NCI-H1092 treated with DMSO at 0.1 percent for 48 hours (cell line): ENCODE measurements at places on chromosomes 12 and 14.

DNA sequence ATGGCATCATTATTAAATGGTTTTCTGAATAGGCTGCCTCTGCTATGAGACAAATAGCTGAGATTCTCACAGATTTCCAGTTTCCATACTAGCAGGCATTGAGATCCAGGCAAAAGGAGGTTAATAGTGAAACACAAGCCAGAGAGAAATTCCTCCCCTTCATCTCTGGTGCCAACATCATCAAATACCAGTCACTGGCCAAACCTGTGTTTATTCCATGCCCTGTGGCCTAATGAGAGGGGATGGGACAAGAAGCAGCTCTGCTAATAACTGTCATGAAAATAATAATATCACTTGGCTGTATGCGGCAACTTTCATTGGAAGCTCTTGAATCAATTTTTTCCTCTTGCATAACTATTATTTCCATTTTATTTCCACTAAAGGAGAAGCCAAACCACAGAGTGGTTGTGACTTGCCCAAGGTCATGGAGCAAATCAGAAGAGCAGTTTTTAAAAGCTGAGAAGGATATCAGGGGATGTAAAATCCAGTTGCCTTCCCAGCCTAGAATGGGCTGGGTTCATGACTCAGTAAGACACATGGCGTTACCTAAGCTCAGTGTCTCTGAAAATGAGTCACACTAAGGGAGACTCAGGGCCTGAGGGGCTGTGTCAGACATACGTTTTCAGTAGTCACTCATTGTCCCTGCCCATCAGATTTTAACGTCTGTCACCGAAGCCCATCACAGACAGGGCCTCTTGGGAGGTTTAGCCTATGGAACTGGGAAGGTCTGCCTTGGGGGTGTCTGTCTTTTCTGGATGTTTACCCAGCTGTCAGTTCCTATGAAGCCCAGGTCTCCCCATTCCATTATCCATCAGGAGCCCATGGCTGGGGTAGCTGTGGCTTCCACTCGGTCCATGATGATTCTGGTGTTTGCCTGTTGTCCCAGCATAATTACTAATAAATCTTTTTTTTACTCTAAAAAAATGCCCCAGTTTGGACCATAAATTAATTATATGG is 208.8 kb upstream of the EEA1 start:
- DNase-seq = no peak

GRCh38 chr14:55332654-55333570 is 61.7 kb downstream of the FBXO34 start:
- DNase-seq = no peak

- no peak for DNase-seq
Observed at GRCh38 chr14:35297706-35298105, 5.5 kb downstream of the PSMA6 start.

GRCh38 chr14:95620659-95621059 is 65.6 kb upstream of the TCL1B start:
- peak; percentile 47 for DNase-seq

GRCh38 chr12:29216266-29216665 is 67.2 kb downstream of the FAR2 start:
- DNase-seq = no peak

- no peak for DNase-seq
Observed at GRCh38 chr14:24093207-24093900, 757 bp upstream of the PCK2 start.

DNA sequence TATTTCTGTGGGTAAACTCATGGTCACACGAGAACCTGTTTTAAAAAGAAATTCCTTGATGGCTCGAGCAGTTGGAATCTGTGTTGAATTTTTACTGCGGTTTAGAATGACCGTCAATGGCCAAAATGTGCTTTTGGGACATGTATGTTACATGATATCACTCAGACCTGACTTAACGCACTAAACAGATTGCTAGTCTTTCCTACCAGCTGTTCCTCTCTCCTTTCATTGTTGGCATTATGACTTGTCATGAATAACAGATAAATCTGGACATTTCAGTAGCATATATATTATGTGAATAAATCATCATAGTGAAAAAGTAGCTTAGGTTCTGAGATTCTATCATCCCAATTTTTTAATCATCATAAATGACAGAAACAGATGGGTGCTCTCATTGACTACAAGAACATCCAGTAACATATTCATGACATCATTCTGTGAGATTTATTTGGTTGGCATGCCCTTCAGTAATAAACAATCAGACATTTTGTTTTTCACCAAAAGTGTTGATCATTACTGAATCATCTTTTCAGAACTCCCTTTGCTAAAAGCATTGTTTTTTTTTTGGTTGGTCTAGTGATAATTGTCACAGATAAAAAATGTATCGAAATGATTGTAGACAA is 57.9 kb upstream of the NAV3 start:
- no peak for DNase-seq

GRCh38 chr12:132360410-132360809 is 31.0 kb upstream of the GALNT9 start:
- no peak for DNase-seq

- no peak for DNase-seq
Observed at GRCh38 chr12:128055567-128055966, 211.4 kb upstream of the TMEM132C start.

- no peak for DNase-seq
Observed at GRCh38 chr14:53350866-53351265, 197.7 kb upstream of the DDHD1 start.

GRCh38 chr14:65193916-65194590 is 91.7 kb upstream of the MAX start:
- DNase-seq = no peak

DNA sequence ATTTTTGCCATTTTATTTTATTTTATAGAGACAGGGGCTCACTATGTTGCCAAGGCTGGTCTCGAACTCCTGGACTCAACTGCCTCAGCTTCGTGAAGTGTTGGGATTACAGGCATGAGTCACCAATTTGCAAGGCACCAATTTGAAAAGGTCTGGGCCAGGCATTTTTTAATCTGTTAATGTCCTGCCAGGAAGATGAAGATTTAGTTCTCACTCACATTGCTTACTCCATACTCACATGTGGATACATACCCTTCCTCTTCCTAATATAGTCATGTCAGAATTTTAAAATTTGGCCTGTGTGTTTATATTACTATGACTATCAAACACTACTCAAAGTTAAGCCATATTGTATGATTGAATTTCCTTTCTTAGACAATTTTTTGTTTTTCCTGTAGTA is 15.3 kb upstream of the EML1 start:
- no peak for DNase-seq

DNA sequence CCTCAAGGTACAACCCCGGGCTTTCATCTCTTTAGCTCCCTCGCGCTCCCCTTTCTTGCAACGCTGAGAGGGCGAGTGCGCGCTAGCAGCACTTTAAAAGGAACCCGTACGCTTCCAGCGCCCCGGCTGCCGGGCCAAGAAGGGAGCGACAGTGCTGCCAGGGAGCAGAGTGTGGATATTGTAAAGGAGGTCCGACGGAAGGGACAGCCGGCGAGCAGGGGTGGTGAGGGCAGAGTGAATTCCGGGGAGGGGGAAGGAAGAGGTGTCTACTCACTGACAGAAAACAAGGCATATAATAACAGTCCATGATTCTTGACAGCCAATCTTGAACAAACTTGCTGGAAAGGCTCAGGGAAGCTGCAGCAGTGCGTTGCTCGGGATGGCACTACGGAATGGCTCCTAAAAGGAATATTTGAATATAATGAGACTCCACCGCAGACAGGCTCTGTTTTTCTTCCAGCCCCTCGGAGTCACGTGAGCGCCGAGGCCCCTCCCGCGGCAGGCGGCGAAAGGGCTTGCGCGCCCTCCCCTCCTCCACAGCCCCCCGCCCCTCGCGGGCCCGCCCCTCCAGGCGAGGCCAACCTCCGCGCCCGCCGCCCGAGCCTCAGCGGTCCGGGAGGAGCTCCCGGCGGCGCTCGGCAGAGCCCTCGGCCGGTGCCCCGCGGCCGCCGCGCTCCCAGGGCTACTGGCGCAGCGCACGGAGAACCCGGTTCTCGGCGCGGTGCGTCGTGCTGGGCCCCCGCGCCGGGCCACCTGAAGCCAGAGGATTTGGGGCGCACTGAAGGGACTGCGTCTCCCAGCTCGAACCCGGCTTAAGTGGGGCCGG is 3.4 kb downstream of the BMP4 start:
- DNase-seq = peak; percentile 44

GRCh38 chr14:80560800-80561657 is 349.7 kb upstream of the DIO2 start:
- no peak for DNase-seq

DNA sequence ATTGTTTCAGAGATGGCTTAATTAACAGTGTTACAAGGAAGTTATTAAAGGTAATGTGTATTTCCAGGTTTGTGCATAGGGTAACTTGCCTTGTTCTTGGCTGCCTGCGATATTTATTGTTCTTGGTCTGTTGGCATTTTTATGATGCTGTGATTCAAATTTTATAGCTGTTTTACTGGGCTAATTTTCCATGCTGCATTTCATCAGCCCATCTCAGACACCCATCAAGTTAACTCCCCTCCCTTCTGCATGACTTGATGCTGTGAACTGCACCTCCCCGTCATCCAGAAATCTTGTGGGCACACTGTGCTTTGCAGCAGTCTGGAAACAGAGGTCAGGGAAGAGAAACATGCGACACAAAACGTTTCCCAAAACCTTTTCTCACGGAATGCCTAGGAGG is 1049.2 kb downstream of the AACS start:
- DNase-seq = no peak

GRCh38 chr14:42028607-42029006 is 421.9 kb downstream of the LRFN5 start:
- DNase-seq = no peak

DNA sequence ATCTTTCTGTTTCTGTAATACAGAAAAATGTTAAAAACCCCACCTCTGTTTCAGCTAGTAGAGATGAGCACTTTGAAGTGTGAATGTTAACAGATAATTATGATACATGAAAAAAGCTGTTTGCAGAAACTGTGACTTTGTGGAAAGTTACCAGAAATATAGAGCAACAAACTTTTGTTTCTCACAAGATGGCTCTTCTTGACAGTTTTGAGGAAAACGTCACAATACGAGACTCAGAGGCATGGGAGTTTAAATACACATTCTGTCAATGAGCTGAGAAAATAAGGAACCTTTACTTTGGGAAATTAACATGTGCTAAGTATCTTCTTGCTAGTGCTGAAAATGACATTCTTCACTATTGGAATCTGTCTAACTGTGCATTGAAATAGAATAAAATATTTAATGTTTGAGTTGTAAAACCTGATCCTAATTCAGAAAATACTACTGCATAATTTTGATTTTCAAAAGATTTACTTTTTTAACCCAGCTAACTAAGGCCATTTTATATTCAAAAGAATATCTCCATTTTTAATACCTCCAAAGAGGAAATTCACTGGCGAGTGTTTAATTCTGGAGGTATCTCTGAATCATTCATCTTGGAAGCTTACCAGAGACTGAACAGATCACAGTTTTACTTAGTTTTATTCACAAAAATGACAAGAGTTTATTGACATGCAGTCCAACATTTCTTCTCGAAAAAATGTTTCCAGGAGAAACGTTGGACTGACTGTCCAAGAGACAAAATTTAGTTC is 308.9 kb upstream of the LRFN5 start:
- no peak for DNase-seq

DNA sequence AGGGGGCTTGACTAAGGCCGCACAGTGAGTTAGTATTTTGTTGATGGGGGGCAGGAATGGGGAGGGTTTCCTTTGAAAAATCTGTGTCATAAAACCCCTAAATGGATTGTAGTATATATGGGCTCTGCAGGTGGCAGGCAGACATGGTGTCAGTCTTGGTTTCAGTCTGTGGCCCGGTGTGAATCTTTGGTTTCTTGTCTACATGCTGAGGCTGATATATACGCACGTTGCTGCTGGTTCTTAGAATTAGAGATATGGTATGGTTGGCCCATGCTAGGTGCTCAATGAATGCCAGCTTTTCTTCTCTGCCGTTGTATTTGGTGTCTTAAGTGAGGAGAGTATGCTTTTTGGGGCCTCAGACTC is 73.1 kb downstream of the TSPAN9 start:
- DNase-seq = no peak

- no peak for DNase-seq
Observed at GRCh38 chr12:56231184-56231582, 1.3 kb downstream of the SLC39A5 start.

GRCh38 chr12:130663514-130663913 is 52.6 kb downstream of the RIMBP2 start:
- no peak for DNase-seq

DNA sequence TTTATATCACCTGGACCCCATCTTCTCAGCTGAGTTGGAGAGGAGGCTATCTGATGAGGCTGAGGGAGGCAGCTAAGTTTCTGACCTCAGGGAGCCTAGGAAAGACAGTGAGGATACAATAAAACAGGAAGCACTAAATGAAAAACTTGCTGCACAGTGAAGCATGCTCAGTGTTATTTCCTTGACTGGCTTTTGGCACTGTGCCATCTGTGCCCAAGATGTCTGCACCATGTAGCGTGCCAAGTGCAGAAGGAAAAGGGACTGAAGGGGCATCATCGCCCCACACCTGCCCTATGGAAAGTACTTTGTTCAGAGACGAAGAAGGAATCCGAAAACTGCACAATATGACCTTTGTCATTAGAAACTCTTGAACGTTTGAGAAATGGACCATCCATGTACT is 102.7 kb downstream of the ANO4 start:
- no peak for DNase-seq

- peak; percentile 21 for DNase-seq
Observed at GRCh38 chr12:12221560-12221959, 45.3 kb downstream of the LRP6 start.

DNA sequence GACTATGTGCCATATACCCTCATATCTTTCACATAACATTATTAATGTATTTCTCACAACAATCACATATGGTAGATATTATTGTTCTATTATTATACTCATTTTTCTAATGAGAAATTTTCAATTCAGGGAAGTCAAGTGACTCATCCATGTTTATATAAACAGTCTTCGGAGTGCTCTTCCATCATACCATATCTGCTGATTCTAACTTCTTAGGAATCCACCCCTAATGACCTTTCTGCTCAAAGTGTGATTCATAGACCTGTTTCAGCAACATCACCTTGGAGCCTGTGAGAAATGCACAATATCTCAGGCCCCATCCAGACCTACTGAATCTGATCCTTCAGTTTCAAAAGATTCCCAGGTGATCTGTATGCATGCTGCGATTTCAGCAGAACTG is 39.8 kb upstream of the OVCH1 start:
- no peak for DNase-seq

DNA sequence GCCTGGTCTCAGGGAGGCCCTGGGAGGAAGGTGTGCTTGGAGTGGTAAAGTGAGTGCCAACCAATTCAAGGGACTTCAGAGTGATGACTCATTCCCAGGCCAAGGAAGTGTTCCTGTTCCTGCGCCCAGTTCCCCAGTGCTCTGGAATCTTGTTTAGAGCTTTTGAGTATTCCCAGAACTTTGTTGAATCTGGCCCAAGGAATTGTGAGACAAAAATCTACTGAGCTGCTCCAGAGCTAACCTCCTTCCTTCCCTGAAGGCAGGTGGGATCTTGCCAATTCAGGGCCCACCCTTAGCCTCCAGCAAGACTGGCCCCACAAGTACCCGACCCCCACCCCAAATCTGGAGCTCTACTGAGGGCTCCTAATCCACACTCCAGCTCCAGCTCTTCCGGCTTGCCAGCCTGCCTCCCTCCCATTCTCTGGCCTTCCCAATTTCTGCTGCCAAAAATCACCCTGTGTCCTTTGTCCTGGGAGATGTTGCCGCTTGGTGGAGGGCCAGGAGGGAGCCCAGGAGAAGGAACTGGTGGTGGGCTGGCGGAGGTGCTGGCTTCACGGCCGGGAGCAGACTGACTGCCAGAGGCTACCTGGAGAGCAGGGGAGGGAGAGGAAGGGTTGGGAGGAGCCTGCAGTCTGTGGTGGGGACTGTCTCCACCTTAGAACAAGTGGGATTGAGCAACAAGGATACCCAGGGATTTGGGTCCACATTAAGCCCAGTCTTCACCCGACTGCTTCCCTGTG is 2.0 kb upstream of the ATN1 start:
- peak; percentile 59 for DNase-seq
